ENCODE measurements at places on chromosomes 1 and 21. TPM values are rescaled to one million over a fixed set of nuclear protein-coding genes. Genes with fewer than 3 reads are reported as not detected.

Gene CLDN17
- total RNA-seq, result not detected

Gene PROK1
- not detected for total RNA-seq

Gene ADORA3
- 0.06 TPM for total RNA-seq

Gene KANK4
- not detected for total RNA-seq

Gene UTS2
- total RNA-seq, result not detected

Gene HES3
- total RNA-seq, result not detected

Gene ESRRG
- total RNA-seq, result 0.13 TPM

Gene RIPK4
- total RNA-seq, result 46.8 TPM

Gene SLC30A10
- 0.44 TPM for total RNA-seq

Gene KCNT2
- total RNA-seq, result 4.2 TPM

Gene TMEM240
- 2.0 TPM for total RNA-seq

Gene NEGR1
- 17.7 TPM for total RNA-seq

Gene PEAR1
- total RNA-seq, result 15.9 TPM

Gene PPIAL4G
- total RNA-seq, result 0.06 TPM

Gene MANEAL
- total RNA-seq, result 0.99 TPM

Gene C8B
- total RNA-seq, result not detected

Gene ADCY10
- total RNA-seq, result 0.26 TPM

Gene IER5
- 13.7 TPM for total RNA-seq

Gene LRRC38
- total RNA-seq, result 0.50 TPM

Gene CGN
- total RNA-seq, result under 0.01 TPM

Measured in aortic smooth muscle cell (primary cell).